ENCODE measurements at places on chromosomes 5 and 9.

- DNase-seq, result no peak
These were observed 50.8 kb downstream of the CTSL start for GRCh38 chr9:87776481-87777379.

- DNase-seq, result no peak
These were observed 37.3 kb upstream of the FBP1 start for GRCh38 chr9:94676446-94677131.

DNA sequence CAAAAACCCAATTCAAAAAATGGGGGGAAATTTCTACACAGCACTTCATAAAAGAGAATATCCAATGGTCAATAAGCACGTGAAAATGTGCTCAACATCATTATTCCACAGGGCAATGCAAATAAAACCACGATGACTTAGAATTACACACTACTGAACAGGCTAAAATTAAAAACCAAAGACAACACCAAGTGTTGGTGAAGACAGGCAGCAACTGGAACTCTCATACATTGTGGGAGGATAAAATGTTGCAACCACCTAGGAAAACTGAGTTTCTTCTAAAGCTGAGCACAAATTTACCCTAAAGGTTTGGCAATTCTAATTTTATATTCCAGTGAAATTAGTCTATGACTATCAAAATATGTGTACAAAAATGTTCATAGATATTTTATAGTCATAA lies 9.5 kb downstream of the GIN1 start:
- no peak for DNase-seq

DNA sequence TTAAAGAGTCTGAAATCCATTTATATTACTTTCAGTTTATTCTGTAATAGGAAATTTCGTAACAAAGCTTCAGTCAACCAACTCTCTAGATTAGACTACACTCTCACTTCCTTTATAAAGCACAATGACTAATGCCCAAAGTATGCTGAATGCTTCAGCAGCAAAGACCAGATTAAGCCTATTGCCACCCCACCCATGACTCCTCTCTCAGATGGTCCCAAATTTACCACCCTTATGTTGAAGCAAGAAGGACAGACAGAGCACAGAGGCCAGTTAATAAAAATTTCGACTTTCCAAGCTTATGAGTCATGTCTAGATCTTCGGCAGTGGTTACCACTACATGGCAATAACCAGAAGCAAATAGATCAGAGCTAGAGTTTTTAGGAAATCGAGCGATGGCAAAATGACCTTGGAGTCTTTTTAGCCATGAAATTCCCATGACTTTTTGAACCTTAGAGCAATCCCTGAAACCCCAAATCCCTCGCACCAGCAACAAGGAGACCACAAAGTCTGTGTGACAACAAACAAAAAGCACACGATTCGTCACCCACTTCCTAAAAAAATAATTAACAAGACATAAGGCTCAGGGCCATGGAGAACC lies 287.8 kb upstream of the RASA1 start:
- no peak for DNase-seq

DNA sequence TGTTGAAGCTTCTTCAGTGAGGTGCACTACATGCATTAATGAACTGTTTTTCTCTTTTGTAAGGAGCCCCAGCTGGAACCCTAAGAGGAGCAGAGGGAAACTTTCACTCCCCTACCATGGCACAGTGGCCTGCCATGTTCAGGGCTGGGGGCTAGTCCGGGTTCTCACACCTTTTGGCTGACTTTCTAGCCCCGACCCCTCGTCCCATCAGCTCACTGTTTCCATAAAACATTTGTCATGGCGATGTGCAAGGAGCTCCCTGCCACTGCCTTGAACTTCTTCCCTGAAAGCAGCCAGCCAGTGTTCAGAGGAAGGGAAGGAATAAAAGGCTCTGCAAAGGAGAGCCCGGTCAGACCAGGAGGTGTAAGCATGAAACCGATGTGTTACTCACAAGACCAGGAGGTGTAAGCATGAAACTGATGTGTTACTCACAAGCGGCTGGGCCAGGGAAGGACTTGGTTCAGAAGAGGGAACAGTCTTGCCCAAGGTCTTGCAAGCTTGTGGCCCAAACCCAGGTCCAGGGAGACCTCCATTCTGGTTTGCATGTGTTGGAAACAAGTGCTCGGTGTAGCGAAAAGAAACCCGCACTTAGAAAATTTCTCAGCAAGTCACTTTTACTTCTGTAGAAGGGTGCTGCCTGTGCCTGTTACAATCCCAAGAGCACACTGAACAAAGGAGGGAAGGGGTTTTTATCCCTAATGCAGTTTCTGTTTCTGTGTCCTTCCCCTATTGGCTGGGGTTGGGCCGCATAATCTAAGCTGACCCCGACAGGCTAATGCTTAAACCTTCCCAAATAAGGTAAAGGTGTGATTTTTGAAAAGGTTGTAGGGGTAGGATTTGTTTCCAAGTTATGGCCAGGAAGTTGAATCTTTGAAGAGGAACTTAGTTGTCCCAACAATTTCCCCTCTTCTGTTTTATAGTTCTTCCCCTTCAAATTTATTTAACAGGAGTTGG lies 3.4 kb upstream of the ABO start:
- no peak for DNase-seq

DNA sequence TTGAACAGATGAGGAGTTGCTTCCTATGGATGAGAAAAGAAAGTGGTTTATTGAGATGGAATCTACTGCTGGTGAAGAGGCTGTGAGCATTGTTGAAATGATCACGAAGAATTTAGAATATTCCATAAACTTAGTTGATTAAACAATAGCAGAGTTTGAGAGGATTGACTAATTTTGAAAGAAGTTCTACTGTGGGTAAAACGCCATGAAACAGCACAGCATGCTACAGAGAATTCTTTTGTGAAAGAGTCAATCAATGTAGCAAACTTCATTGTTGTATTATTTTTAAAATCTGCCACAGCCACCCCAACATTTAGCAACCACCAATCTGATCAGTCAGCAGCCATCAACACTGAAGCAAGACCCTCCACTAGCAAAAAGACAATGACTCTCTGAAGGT lies 309.1 kb downstream of the SPOCK1 start:
- no peak for DNase-seq

- no peak for DNase-seq
These were observed 60.7 kb downstream of the BHMT start for GRCh38 chr5:79172269-79172668.

GRCh38 chr5:14503017-14503680 lies 78.4 kb upstream of the OTULINL start:
- DNase-seq, result no peak

- no peak for DNase-seq
These were observed 14.9 kb upstream of the SLC22A5 start for GRCh38 chr5:132354381-132355139.

DNA sequence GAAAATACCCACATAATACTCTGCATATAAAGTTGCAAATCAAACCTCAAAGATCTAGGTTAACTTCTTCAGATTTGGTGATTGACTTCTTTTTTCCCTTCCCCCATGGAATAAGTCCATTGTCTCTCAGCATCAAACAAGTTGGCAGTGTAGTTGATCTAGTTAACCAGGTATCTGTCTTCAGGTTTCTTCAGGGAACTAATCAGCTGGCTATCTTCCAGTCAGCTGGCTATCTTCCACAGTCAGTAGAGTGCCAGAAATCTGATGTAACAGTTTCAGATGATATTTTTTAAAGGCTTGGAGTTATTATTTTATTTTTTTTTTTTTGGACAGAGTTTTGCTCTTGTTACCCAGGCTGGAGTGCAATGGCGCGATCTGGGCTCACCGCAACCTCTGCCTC lies 16.8 kb downstream of the TNFSF15 start:
- DNase-seq, result no peak

DNA sequence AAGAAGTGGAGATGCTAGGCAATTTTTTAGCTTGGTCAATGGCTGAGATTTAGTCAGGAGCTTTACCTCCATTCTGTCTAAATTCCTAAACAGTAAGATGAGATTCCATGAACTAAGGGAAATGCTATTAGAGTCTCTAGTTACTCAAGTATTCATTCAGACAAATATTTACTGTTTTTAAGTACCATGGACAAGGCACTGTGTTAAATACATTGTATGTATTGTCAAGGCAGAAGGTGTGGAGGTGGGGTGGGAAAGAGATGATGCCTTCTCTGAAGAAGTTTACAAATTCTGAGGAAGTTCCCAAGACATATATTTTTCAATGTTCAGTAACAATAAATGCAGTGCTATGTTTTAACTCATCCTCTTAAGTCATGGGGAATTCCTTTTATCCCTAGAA lies 459.9 kb upstream of the NMUR2 start:
- no peak for DNase-seq

DNA sequence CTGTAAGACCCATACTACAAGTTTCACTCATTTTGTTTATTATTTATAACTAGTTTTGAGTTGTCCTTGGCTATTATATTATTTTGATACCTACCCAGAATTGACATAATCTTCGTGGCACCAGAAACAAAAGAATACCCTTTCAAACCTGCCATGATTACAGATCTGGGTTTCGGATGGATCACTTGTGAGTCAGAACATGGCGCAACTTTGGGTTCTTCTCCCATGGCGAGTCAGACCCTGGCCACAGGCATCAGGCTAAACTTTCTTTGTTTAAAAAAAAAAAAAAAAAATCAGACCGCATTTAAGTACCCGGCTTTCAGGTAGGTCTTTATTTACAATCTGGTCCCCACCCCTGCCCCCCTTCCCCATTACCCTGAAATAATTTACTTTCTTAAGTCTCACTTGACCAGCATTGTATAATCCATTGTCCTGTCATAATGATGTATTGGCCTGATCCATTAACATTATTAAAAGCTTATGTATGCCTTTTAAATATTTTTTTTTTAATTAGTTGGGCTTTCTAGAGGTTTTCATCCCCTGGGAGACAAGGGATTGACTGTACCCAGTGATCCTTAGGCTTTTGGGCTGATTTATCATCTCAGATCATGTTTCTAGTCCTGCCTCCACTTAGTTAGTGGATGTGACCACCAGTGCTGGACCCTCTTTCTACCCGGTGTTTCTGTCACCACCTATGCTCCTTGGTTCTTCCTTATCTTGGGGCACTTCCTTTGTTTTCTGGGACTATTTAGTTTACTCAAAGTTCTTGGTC lies 43.9 kb downstream of the F2RL2 start:
- no peak for DNase-seq

- DNase-seq, result no peak
These were observed 106.2 kb downstream of the ADAMTSL1 start for GRCh38 chr9:18580151-18580550.

DNA sequence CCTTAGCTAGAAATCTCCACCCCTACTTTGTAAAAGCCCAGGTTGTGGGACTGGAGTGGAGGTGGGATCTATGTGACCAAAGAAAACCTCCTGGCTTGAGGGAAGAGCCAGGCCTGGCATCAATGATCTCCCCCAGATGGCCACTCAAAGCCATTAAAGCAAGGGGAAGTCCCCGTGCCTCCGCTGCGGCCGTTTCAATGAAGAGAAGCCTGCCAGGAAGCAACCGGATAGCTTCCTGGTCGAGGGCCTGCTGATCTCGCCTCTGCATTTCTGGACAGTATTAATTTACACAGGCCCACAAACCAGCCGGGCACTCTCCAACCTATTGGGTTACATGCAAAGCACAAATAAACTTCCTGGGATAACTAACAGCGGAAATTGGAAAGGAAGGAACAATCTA lies 160.5 kb upstream of the MSX2 start:
- no peak for DNase-seq

DNA sequence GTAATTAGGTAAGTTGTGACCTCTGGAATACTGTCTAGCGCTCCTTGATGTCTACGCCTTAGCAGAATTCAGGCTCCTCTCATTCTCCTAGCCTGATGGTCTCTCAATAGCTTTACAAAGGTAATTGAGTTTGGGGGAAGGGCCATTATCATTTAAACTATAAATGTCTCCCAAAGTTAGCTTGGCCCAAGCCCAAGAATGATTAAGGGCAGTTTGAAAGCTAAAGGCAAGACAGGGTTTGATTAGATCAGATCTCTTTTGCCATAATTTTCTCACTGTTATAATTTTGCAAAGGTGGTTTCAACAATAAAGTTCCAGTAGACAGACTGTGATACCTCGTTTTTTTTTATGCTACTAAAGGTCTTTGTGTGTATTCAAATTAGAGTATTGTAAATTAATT lies 3.7 kb upstream of the SLC30A5 start:
- no peak for DNase-seq

GRCh38 chr9:35847792-35848572 lies 19.0 kb downstream of the TMEM8B start:
- DNase-seq, result no peak

GRCh38 chr9:78091731-78092130 lies 60.1 kb upstream of the GNAQ start:
- no peak for DNase-seq

DNA sequence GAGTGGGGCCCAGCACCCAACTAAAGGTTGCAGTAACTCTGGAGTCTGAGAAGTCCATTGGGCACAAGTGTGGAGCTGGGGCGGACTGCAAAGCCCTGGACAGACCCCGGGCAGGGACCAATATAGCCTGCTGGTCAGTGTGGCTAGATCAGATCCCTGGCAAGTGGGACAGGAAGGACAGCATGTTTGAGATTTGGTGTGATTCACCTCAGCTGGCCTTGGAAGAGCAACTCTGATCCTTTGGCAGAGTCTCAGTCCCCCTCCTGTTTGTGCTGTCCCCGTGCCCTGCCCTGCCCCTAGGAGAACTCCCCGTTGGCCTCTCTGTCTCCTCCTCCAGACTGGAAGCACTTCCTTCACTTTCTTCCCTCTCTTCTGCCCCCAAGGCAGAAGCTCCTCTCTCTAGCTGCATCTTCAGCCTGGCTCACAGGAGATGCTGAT lies 255.3 kb downstream of the FSTL4 start:
- DNase-seq, result no peak

- no peak for DNase-seq
These were observed 1.1 kb downstream of the MVB12B start for GRCh38 chr9:126327714-126328185.

DNA sequence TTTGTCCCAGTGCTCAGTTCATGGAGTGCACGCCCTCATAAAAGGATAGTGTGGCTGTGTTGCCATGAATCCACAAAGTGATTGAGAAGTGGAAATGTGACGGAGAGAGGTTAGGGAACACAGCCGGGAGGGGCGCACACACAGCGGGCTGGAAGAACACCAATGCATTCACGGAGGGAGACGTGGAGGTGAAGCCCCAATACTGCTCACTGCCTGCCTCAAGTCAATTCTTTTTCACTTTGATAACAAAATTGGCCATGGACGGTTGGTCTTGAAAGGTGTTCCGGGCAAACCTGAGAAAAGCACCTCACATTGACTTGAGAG lies 424.1 kb downstream of the MED10 start:
- no peak for DNase-seq

- DNase-seq, result no peak
These were observed 92.7 kb upstream of the SAP30L start for GRCh38 chr5:154352960-154353548.

All from naive thymus-derived CD8-positive, alpha-beta T cell (primary cell).